ENCODE measurements at places on chromosomes 6 and 20. TPM values are rescaled to one million over a fixed set of nuclear protein-coding genes. Genes with fewer than 3 reads are reported as not detected.
A peak's percentile ranks its signal among the peaks of the same experiment; 100 is the strongest.

MMUT gene
- 18.1 TPM for total RNA-seq

RCAN2 gene
- 5.4 TPM for total RNA-seq

TCEA2 gene
- total RNA-seq, result 27.3 TPM

FRS3 gene
- 5.5 TPM for total RNA-seq

MICAL1 gene
- total RNA-seq, result 39.4 TPM

NFATC2 gene
- total RNA-seq, result 36.5 TPM

SASH1 gene
- 1.2 TPM for total RNA-seq

MATN4 gene
- total RNA-seq, result 0.95 TPM

ANGPT4 gene
- not detected for total RNA-seq

LATS1 gene
- 19.1 TPM for total RNA-seq

ARMH2 gene
- not detected for total RNA-seq

PRDM13 gene
- not detected for total RNA-seq

RIMS1 gene
- not detected for total RNA-seq

DNA sequence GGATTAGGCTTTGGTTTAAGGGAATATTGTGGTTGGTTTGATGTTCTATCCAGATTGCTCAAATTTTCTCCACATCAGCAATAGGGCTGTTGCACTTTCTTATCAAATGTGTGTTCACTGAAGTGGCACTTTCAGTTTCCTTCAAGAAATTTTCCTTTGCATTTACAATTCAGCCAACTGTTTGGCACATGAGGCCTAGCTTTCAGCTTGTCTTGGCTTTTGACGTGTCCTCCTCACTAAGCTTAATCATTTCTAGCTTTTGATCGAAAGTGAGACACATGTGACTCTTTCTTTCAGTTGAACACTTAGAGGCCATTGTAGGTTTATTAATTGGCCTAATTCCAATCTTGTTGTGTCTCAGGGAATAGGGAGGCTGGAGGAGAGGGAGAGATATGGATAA lies 104.8 kb downstream of the FLRT3 start:
- DNase-seq, result no peak

DNA sequence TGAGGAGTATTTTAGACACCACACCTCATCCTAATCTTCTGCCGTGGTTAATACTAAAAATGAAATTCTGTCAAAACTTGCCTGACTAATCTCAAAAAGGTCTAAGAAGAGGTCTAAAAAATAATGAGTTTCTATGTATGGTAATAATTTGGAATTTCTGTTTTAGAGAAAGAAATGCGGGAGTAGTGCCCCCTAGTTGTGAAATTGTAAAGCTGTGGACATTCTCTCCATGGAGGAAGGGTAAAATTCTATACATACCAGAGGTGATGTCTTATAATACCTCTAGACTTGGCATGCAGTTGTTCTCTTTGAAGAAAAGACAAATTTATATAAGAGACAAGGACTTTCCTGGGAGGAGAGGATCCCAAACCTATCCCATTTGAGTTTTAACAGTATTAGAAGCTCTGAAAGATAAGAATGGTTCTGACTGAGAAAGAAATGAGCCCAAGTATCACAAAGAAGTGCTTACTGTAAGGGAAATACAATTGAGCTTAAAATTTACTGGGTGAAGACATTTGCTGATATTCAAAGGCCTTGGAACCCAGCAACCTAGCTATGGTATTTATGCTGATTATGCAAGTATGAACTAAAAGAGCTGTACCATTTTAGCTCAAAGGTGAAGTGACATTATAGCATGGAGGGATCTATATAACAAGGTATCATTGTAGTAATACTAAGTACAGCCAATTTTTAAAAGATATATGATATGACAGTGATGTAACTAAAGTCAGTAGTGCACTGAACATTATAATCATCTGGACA lies 5.1 kb upstream of the EPHA7 start:
- no peak for DNase-seq

DNA sequence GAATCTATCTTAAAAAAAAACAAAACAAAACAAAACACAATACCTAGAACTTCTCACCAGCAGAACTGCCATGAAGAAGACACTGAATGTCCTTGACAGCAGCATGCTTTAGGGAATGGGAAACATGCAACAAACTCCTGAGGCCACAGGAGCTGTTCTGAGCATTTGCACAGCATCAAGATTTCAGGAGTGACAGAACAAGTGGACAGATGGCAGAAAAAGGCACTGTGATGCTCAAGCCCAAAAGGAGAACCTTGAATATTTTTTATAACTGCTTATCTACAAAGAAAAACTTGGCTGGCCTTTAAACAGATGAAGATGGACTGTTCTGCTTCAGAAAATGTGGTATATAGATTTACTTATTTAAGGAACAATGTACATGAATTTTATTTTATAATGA lies 158.9 kb downstream of the RALGAPA2 start:
- DNase-seq, result no peak

DNA sequence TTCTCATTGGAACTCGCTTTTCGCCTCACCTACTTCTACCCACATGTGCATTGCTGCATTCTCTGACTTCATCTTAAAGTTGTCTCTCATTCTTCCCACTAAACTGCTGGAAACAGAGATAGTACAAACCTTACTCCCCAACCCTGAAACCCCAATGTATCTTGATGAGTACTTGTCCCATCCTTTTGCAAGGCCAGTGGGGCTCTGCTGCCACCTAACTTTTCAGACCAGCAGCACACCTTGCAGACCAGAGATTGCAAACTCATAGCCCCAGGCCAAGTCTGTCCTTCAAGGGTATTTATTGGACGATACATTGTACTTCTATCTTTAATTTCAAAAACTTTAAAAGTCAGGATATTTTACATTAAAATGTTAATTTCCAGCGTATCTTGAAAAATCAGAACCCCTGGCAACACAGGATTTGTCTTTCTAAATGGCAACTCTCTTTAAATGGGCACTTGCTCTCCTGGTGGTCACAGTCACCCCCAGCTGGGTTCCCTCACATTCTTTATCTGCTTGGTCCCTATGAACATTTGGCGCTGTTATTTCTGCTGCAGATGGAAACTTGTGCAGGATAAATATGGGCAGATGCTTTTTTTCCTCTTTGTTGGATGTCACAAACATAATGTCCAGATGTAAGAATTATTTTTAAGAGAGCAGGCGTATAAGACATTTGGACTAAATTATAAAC lies 83.9 kb downstream of the SOD2 start:
- peak; percentile 41 for DNase-seq

DNA sequence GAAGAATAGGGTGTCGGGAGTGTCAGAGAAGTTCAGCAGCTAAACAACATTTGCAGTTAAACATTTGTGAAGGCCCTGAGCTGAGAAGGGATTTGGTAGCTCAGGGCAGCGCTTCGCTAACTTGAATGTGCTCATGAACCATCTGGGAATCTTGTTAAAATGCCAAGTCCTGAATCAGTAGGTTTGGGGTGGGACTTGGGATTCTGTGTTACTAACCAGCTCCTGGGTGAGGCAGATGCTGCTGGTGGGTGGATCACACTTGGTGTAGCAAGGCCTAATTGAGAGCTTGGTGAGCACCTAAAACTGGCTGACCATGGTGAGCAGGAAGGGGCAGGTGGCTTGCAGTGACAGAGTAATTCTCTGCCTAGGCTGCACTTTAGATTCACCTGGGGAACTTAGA lies 5.9 kb downstream of the PTPRA start:
- DNase-seq, result no peak

GRCh38 chr6:121652726-121653623 lies 217.5 kb downstream of the GJA1 start:
- DNase-seq, result no peak

DNA sequence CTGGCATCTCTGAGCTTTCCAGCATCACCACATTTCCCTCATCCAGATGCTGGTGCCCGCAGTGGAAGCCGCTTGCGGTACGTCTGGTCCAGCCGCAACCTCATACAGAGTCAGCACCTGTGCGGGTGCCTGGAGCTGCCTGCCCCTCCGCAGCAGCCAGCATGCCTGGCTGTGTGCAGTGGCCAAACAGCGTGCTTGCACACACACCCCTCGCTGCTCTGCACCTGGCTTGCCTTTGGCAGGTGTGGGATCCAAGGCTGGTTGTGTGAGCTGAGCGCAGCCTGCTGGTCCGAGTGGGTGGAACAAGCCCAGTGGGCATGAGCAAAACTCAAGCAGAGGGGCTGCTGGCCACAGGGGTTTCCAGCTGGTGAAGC lies 3.1 kb upstream of the HINT3 start:
- peak; percentile 25 for DNase-seq

DNA sequence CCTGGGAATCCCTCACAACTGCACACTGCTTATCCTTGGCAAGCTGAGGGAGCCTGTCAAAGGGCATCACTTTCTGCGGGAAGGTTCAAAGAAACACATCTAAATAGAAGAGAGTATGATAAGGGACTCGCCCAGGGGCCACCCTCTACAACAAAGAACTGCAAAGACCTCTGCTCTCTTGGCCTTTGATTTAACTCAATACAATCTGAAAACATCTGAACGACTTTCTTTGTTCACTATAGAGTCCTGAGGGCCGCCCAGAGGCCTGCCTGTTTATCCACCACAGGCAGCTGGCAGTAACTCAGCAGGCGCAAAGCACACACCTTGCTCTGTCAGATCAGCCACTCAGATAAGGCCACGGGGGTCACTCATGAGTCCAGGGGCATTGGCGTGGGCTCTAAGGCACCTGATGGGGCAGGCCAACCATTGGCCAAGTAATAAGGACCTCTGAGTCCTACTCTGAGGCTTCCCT lies 139.3 kb downstream of the UNC5CL start:
- no peak for DNase-seq

DNA sequence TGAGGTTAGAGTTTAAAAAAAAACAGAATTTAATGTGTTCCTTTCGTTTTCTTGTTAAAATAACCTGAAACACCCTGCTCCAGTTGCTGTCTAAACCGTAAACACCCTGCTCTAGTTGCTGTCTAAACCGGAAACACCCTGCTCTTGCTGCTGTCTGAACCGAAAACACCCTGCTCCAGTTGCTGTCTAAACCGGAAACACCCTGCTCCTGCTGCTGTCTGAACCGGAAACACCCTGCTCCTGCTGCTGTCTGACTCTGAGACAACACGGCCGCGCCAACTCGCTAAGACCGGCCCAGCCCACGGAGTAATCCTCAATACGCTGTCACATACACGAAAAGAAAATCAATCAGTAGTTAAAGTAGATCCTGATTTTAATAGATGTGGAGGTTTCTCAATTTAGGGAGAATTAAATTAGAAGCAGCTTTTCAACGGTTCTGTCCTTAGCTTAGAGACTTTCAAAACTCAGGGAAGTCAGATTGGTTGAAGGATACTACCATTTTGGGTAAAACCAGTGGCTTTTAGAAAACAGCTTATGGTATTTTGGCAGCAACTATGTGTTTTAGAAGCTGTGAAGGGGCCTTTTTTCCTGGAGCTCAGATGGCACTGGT lies 98.3 kb downstream of the RAMACL start:
- peak; percentile 86 for DNase-seq

DNA sequence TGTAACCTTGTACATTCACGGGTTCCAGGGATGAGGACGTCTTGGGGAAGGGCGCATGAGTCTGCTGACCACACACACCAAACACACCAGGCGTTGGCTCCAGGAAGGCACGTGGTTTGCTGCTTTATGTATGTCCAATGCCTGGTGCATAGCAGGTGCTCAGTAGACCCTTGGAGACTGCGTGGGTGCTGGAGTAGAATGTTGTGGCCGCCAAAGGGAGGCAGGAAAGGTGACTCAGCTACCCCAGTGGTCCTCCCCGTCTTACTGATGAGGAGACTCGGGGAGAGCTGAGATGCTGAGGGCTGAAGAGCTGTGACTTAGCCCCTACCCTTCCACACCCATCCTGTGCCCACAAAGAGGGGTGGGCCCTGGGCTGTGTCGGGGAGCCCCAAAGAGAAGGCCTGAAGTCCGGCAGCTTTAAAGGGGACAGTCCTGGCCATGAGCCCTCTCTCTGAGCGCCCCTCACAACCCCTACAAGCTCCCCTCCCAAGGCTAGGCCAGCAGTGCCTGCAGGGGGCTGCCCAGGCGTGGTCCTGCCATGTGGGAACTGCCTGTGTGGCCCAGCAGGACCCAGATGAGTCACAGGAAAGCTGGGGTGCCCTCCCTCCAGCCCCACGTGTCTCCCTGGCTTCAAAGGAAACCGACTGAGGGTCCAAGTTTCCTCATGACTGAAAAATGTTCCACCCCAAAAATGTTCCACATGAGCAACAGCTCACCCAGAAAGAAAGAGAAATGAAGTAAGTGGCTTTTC lies 28.0 kb upstream of the PTGIS start:
- peak; percentile 92 for DNase-seq

- peak; percentile 36 for DNase-seq
These were observed 88.0 kb downstream of the SCML4 start for GRCh38 chr6:107735906-107736635.

DNA sequence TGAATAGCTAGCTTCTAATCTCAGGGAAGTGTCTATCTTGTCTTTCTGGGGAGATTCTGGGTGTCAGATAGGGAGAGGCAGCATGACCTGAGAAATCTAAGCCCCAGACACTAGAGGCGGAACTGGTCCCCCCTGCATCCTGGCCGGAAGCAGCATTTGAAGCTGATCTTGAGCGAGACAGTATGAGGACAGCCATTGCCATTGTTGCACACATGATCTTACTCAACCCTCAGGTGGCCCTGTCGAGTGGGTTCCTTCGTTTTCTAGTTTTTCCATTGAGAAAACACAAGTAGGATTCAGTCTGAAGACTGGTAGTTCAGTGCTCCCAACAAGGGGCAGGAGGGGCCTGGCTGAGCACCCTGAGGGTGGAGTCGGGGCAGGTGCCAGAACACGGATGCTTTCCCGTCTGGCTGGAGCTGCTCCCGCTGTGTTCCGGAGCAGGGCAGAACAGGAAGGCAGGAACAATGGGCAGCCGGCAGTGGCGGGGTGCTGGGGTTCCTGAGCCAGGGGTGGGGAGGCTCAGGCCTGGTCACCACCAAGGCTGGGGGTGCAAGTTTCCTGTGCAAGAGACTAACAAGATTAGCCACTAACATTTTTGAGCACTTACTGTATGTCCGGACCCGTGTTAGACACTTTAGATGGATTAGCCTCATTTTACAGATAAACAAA lies 7.9 kb upstream of the SDCBP2 start:
- no peak for DNase-seq

GRCh38 chr6:161745594-161746141 lies 471.8 kb upstream of the AGPAT4 start:
- DNase-seq, result no peak

DNA sequence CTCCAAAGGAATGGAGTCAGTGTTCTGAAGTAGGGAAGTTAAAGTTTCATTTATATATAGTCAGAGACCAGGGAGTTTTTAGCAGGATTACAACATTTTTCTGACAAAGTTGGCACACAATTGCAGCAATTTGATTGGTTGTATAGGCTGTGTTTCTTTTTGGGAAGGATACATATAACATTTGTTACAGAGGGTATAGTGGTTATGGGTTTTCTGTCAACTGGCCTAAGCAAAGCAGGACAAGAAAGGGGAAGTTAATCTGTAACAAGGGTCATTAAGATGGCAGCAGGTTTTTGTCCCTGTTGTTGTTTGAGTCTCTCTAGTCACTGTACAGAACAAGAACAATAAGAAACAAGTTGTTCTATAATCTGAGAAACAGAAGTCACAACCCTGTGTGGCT lies 41.4 kb downstream of the TPD52L1 start:
- no peak for DNase-seq

DNA sequence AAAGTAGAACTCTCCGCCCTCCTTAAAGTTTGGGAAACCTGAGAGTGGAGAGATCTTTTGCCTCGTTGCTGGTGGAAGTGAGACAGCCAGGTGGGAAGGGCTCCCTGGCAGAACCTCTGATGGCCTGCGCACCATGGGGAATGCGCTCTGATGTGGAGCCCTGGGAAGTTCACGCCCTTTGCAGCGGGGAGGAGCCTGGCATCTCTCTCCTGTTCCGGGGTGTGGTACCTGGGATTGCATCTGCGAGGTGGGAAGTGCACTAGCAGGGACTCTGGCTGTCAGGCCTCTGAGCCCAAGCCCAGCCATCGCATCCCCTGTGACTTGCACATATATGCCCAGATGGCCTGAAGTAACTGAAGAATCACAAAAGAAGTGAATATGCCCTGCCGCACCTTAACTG lies 159.8 kb downstream of the AKAP7 start:
- DNase-seq, result no peak

- peak; percentile 27 for DNase-seq
These were observed 6.2 kb upstream of the SOX4 start for GRCh38 chr6:21587179-21587960.
